ENCODE measurements at places on chromosomes 1 and 21.

GRCh38 chr1:15262706-15263105 is 15.7 kb downstream of the FHAD1 start:
- no peak for DNase-seq

GRCh38 chr1:182789138-182790076 is at the start of gene NPL:
TSS of gene NPL (plus strand) at chr1:182789773. CDS start at chr1:182794372, 4,599 bp downstream.
- DNase-seq = peak; percentile 79

DNA sequence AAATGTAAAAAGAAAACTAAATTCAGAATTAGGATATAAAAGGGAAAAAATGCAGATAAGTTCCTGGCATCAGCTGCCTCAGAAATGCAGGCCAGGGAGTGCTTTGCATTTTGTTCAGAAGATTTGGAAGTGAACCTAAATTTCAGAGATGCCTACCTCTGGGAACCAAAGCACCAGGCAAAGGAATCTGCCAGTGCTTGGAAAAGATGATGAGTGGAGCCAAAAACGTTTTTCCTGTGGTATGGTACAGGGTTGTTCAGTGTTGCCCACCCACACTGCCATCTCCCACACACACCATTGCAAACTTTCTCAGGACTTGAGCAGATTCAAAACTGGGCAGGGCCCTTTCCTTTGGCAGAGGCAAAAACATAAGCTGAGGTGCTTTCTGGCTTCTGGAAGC is 349.5 kb downstream of the TGFB2 start:
- DNase-seq = no peak

DNA sequence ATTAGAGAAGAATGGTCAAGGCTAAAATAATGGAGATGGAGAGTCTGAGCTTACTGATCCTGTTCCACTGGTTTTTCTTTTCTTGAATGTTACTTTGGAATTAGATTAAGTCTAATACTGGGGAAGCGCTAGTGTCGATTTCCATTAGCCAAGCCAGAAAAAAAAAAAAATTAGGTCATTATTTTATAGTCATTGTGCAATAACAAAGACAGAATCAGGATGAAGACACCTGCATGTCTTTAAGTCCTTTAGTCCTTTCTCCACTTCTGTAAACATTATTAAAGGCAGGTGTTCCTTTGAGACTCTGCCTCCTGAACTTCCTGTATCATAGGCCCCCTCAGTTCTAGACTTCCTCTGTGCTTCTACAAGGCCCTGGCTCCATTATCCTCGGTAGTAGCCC is 42.8 kb downstream of the MYSM1 start:
- no peak for DNase-seq

DNA sequence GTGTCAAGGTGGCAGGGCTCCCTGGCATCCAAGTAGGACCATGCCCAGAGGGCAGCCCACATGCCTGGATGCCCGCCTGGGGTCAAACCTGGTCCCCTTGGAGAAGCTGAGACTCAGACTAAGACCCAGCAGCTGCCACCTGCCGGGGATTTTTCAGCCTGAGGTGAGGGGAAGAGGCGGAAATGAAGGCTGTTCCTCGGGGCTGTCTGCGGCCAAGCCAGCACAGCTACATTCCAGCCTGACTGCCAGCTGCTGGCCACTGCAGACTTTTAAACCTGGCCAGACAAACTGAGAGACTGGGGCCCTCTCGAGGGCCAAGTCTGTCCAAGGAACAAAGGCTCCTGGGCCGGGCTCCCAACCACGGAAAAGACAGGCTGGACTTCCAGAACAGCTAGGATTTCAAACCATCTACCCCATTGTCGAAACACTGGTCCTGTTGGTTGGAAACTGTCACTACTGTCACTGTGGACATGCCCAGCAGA is 21.9 kb upstream of the PLEKHG5 start:
- DNase-seq = no peak

DNA sequence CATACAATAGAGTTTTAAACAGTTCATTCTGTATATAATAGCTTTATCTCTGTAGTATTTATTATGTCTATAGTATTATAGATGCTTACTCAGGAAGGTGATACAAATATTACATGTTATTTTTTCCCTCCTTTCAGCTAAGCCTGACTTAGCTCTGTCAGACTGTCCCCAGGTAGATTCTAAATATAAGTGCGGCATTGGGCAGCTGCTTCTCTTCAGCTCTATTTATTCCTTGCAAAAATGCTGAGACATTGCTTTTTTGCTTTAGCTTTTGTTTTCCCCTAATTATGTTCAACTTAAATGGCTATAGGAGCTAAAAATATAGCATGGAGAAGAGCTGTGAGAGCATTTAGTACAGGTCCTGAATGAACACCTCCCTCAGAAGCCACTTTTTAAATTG is 203.2 kb upstream of the BEND5 start:
- no peak for DNase-seq

DNA sequence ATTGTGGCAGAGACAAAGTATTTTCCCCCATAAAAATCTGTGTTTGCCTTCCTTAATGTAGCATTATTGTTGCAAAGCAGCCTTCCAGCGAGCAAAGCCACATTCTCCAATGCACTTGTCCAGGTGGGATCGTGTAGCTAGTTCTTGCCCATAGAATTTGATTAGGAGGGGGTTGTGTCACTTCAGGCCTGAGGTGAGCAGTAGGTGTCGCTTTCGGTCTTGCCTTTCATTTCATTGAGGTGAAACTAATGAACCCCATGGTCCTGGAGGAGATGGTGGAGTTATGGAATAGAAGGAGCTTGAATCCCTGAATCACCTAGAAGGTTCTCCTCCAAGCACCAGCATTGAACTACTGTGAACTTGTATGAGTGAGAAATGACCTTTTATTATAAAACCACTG is 318.9 kb upstream of the PBX1 start:
- DNase-seq = no peak

DNA sequence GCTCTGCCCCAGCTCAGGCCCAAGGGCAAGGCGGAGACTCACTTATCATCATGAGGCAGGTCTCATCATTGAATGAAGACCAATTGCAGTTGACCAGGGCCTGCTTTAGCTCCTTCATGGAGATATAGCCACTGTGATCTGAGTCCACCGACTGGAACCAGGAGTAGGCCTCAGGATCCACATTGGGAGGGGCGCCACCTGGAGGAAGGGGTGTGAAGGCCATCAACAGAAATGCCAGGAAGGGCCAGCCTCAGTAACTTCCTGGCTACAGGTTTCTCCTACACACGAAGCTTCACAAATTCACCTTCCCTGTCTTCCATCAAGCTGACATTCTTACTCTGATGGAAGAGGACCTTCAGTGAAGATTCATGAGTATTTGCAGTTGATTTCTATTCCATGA is 11.6 kb downstream of the PEF1 start:
- DNase-seq = no peak

GRCh38 chr1:166136222-166136621 is 30.6 kb downstream of the FAM78B start:
- no peak for DNase-seq

- no peak for DNase-seq
Measured at GRCh38 chr21:31509194-31510017, 150.1 kb upstream of the SOD1 start.

DNA sequence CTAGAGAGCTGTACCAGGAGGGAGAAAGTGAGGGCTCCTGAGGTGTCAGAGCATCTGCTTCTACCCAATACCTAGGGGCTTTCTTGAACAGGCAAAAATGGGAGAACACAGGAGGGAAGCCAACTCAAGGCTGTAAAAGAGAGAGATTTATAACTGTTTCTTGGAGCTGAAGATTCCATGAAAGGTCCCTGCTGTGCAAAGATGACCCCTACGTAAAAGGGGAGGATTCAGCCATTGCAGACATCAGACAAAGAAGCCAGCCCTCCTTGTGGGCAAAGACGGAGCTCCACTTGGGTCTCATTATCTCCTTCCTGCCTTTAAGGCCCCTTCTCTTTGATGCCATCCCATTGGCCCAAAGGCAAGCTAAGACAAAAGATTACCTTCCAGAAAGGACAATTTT is 524.1 kb upstream of the CAMK1G start:
- no peak for DNase-seq

DNA sequence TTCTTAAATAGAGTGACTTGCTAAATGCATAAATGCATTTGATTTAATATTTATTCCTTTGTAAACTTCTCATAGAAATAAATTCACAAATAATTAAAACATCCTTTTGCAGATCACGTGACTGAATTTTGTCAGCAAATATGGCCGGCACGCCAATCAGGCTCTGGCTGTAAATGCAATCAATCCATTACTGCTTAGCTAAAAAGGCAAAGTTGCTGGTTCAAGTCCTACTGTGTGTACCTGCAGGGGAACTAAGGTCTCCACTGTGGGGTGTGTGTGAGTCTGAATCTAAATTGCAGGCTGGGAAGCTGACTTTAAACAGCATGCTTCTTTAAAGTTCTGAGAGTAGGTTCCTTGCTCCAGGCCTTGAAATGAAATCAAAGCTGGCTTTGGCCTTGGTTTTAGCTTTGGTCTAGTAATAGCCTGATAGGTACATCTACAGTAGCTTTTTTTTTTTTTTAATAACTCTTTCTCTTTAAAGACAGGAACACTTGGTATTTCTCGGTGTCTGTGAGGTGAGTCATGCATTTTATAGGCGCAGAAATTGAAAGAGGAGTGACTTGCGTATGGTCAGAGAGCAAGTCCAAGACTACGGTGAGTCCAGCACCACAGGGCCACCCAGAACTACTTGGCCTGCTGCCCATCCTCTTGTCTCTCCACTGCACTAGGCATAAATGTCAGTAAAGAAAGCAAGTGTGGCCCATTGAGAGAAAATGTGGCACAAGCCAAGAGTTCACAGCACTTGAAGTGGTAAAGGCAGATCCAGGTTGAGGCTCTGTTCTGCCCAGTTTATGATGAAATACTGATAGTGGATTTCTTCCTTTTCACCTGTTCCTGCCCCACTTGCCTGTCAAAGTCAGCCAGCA is 36.2 kb upstream of the LYST start:
- DNase-seq = no peak

GRCh38 chr1:32743380-32744070 is 41.0 kb upstream of the SYNC start:
- no peak for DNase-seq

GRCh38 chr21:17660862-17661261 is 48.2 kb upstream of the BTG3 start:
- no peak for DNase-seq

DNA sequence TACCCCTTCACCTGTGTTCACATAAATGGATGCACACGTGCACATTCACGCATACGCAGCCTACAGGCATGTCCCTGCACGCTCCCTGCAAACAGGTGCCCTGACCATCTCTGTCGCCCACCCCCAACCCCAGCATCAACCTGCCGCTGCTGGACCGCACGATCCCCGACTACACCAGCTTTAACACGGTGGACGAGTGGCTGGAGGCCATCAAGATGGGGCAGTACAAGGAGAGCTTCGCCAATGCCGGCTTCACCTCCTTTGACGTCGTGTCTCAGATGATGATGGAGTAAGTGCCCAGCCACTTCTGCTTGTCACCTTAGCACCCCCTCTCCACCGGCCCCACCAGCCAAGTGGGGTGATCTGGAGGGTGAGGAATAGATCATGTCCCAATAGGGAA is 60.4 kb downstream of the LACTBL1 start:
- DNase-seq = no peak

DNA sequence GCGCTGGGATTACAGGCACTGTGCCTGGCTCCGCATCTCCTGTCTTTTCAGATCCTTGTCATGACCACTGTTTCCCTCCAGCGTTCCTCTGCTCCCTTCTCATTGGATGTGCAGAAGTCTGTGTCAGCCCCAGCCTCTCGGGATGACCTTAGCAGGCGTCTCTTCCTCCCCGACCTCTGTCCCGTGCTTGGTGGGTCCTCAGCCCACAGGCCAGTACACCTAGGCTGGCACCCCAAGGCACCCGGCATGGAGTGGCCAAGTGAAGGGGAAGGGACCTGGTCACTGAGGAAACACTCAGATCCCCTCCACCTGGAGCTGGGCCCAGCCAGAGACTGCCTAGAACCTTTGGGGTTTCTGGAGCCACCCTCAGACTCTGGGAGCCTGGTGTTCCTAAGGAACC is 2.4 kb upstream of the CLCNKB start:
- no peak for DNase-seq

- no peak for DNase-seq
Measured at GRCh38 chr1:67942274-67942673, 108.2 kb downstream of the DIRAS3 start.

DNA sequence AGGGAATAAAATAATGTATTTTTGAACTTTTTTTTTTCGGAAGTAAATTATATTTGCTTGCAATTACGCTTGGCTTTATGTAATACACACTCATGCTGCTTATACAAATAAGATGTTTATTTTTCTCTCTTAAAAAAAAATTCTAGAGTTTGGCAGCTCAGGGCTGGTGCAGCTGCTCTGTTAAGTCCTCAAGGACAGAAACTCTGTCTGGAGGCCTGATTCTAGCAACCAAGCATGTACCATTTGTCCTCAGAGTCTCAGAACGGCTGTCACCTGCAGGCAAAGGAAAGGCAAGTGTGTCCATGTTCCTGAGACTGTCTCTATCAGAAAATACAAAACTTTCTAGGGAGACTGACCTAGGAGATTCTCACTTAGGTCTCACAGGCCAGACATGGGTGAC is 23.2 kb upstream of the CLDN17 start:
- no peak for DNase-seq

- no peak for DNase-seq
Measured at GRCh38 chr1:1114431-1114830, 1.5 kb downstream of the C1orf159 start.

DNA sequence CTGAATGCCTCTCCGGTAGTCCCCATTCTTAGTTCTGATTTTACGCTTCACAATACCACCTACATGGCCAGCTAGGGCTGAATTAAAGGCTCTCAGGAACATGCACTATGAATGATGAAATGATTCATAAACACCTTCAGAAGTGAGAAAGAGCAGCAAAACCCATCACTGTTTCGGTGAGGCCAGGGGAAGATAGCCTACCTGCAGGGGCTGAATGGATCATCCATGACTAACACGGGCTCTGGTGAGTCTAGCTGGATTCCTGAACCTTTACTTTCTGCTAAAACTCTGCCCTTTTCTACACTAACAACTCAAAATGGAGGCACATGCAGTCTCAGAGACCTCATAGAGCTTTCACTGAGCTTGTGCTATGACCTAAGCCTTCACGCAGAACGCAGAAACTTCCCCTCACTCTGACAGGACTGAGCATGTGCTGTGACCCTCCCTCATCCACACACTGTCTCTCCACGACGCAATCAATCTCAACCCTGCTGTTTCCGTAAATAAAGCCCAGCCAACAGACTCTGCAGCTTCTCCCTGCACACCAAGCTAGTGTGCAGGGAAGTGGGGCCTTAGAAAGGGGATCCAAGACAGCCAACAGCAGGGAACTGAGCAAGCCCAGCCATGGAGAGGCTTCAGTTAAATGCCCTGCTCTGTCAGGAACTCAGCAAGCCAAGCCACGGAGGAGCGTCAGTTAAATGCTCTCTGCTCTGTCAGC is 207.8 kb downstream of the SLC45A1 start:
- no peak for DNase-seq

DNA sequence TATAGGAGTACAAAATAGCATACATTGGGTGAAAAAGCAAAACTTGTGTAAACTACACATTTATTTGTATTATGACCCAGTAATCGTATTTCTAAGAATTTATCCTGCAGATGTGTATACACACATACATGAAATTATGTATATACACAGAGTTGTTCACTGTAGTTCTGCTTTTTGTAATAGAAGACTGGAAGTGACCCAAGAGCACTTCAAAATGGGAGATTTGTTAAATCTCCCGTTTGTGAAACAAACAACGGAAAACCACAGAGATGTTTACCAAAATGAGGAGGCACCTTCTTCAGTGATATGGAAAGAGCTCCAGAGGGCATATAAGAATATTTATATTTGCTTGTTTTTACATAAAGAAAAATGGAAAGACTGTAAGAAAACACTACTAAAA is 18.0 kb upstream of the MNDA start:
- no peak for DNase-seq
